ENCODE measurements at places on chromosomes 3 and 15.

GRCh38 chr3:113607219-113607596 lies 74.9 kb downstream of the SIDT1 start:
- DNase-seq, result no peak

DNA sequence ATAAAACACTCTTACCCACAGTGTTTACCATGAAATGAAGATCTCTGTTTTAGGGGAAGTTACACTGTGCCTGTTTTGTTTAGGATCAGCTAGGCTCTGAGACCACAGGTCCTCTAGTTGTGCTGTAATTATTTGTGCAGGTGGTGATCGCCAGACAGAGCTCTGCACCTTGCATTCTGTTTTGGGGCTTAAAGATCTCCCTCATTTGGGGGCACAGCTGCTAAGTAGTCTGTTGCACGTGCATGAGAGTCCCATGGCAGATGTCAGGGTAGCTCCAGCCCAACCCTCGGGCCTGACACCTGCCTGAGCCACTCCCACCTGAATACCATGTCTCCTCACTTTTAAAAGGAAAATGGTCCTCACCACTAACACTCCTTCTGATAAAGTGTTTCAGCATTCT lies 12.4 kb downstream of the C3orf20 start:
- DNase-seq, result no peak

- DNase-seq, result no peak
These were observed 87.7 kb upstream of the NR2F2 start for GRCh38 chr15:96242761-96243160.

DNA sequence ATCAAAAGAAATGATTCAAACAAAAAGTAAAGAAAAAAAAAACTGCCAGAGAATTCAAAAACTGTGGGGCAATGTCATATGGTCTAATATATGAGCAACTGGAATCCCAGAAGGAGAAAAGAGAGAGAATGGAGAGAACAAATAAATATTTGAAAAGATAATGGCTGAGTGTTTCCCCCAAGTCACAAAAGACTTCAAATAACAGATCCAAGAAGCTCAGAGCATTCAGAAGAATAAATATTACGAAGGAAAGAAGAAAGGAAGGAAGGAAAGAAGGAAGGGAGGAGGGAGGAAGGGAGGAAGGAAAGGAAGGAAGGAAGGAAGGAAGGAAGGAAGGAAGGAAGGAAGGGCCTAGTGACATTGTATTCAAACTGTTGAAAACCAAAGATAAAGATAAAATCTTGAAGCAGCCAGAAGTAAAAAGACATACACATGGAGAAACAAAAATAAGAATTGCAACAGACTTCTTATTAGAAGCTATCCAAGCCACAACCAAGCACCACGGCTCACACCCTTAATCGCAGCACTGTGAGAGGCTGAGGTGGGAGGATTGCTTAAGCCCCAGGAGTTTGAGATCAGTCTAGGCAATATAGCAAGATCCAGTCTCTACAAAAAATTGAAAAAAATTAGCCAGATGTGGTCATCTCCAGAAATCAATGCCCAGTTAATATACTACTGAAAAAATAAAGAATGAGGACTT lies 118.9 kb upstream of the IGSF10 start:
- no peak for DNase-seq

DNA sequence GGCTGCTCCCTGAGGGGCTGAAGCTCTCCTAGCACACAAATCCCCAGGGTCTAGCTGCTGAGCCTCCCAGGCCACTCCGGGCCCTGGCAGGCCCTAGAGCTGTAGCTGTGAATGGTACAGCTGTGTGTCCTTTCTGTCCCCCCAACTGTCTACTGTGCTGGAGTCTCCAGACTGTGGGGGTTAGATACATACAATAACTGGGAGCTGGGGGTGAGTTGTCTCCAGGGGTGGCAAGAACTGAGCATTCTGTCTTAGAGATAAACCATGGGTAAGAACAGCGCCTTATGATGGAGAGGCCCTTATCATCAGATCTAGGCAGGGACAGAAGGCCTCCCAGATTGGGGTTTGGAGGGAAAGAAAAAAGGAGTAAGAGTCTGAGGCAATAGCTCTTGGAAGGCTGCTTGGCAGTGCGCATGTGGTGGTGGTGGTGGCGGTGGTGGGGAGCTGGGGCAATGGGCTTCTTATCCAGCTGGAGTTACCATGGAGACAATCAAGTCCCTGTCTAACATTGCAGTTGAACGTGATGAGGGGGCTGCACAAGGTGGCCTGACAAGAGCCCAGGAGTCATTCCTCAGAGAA lies 3.6 kb downstream of the CYB561D2 start:
- no peak for DNase-seq

GRCh38 chr3:134693804-134694203 lies 43.0 kb upstream of the KY start:
- no peak for DNase-seq

GRCh38 chr15:69782809-69783208 lies 314.9 kb downstream of the TLE3 start:
- DNase-seq, result no peak

- no peak for DNase-seq
These were observed 6.8 kb upstream of the POLG start for GRCh38 chr15:89341316-89342005.

- no peak for DNase-seq
These were observed 155.3 kb downstream of the ATP10A start for GRCh38 chr15:25707656-25708365.

- no peak for DNase-seq
These were observed 15.9 kb downstream of the CEP70 start for GRCh38 chr3:138578141-138578540.

GRCh38 chr3:171564748-171565480 lies 104.7 kb upstream of the TNIK start:
- DNase-seq, result no peak

DNA sequence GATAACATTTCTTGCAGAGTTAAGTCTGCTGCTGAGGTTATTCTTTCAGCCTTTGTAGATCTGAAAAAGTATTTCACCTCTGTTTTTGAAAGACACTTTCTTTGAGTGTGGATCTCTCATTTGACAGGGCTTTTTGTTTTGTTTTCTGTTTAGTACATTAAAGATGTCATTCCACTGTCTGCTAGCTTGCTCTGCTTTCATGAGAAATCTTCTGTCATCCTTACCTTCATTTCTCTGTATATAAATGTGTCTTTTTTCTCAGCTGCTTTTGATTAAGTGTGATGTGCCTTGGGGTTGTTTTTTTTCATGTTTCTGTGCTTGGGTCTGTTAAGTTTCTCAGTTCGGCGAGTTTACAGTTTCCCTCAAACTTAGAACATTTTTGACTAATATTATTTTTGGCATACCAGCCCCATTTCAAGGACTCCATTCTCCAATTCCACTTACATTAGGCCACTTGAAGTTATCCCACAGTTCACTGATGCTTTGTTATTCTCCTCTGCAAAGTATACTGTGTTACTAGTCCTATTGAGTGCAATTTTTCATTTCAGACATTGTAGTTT lies 43.9 kb upstream of the CA12 start:
- no peak for DNase-seq

DNA sequence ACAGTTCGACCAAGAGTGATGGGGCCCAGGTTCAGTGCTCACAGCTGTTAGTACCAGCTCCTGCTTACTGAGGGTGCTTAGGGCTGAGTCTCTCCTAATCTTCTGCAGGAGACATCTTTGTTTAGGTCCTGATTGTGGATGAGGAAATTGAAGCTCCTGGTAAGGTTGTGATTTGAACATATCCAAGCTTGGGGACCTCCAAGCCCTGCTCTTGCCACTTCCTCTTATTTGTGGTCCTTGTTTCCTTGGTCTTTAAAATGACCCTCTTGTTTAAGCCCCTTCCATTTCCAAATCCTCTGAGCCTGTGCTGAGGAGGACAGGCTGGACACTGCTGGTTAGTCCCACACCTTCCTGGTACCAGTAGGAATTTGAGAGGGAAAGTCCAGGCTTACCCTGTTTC lies 87.0 kb downstream of the EEFSEC start:
- DNase-seq, result no peak

DNA sequence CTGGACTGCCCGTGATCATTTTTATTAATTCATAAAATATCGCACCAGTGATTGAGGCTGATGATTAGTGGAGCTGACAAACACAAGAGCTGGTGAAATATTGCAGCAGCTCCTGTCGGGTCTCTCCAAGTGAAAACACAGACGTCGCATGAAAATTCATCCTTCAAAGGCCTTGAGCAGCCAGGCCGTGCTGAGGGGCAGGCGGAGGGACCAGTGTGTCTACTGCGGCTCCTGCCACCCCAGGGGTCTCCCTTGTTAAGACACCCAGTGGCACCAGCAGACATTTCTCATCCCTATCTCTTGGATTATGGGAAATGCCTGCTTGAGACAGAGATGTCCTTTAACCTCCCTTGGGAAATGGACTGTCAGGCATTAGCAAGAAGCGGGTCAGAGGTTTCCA lies 289.4 kb upstream of the TLE3 start:
- no peak for DNase-seq

DNA sequence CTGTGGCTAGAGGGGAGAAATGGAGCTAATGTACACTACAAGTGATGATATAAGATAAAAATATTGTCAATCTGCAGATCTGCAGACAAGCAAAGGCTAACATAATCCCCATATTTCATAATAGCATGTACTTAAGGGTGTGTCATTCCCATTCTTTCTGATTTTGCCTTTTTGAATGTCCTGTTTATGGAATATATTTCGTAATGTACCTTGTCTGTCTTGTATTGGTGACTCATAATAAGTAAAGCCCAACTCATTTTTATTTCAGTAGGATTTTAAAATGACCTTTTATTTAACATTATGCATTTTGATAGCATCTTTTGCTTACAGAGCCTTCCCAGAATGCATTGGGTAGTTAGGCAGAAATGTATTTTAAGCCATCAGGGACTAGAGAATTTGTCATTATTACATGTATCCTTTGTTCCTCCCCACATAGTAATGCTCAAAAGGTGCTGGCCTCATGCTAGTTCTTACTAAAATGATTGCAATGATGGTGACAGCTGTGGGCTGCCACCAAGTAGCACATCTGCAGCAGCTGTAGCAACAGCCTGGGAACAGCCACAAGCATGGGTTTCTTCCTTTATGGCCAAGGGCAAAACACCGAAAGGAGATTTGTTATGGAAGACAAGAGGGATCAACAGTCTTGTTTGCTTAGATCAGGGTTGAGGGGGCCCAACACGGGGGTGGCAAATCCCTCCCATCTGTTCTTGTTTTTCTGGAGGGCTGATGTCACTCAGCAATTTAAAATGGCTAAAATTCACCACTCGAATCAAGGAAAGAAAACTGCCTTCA lies 188.5 kb downstream of the CADPS start:
- no peak for DNase-seq

DNA sequence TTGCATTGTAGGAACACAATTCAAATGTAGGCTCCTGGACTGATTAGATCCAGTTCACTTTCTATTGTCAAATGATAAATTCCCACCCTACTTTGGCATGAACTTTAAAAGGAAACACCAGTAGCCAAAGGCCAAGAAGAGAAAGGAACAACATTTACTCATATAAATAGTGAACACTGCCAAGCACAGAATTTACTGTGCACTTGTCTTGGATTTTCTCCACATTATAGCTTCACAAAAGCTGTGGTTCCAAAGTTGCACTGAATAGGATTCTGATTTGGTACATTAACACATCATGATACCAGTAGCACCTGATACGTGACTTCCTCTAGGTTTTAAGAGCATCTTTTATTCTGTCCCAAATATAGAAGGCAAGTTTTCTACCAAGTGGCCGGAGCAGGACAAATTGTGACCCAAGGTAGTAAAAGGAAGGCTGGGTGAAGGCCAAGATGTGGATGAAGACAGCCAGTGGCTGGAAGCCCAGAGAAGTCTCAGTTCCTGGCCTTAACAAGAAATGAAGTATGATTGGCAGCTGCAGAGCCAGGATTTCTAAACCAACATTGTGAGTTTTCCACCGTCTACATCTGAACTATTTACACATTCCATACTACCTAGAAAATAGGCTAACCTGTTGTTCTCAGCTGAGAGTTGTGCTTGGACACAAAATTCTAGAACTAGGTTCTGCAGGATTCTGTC lies 206.7 kb downstream of the THRB start:
- DNase-seq, result no peak

GRCh38 chr15:39643727-39644126 lies 62.8 kb downstream of the THBS1 start:
- DNase-seq, result no peak

DNA sequence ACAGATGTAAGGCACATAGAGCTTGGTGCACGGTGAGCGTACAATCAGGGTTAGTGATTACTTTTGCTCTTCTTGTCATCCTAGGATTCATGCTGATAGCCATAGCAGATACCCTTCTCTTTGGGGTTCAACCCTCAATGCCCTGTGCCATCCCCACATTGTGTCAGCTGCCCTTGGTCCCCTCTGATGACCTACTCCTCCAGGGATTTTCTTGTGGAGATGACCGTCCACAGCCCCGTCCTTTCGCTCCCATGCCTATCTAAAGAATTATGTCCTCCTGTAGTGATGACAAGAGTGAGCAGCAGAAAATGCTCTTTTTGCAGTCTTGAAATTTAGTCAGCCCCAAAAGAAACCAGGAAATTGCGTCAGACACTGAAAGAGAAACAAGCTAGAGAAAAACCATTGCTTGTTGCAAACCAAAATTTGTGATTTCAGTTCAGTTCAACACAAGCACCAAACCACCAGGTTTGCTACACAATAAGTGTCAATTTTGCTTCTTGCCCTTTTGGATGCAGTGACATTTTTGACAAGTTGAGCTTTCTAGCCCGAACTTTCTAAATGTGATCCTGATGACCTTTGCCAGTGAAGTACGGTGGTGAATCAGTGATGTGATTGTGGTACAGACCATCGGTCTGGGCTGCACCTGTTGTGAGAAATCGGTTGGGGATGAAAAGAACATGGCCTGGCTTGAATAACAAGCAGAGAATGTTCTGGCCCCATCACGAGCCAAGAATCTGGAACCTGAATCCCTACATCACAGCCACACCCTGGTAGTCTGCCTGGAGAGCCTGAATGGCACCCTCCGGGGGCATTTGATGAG lies 41.3 kb downstream of the CMTM7 start:
- DNase-seq, result no peak

DNA sequence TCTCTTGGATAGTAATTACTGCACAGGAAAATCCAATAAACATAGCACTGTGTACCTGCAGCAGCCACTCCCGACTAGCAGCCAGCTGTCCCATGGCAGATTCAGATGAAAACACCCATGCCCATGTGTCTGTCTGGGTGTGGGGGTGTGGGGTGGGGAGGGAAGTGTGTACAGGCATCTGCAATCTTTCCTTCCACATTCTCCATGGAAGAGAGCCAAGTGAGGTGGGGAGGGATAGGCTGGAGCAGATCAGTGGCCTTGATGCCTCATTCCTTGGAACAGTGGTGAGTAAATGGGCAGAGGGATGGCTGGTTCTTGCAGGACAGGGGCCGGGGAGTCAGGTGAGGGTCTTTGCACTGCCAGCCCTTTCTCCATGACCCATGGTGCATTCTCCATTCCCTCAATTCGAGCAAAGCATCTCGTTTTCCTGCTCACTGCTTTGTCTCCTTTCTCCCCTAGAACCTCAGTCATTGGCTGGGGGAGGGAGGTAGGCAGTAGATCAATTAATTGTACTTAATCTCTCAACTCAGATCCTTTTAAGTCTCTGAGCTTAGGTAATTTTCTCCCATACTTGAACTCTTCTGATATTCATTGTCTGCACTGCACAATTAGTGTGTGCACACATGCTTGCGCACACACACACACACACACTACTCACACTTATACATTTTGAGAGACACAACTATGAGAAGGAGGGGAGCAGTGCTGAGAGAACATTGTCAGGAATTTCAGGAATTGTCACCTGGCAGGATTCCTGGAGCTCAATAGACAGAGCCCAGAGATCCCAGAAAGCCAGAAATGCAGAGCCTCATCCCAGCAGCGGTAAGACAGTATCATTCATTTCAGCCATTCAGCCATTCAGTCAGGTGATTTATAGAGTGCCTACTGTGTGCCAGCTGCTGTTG lies 31.9 kb downstream of the PDIA5 start:
- no peak for DNase-seq

GRCh38 chr15:90055182-90055581 lies 47.1 kb downstream of the IDH2 start:
- no peak for DNase-seq

Data from NCI-H1048 (cell line).